HCT116 (cell line): ENCODE measurements at places on chromosomes 16 and 17.

GRCh38 chr16:17460890-17461289 lies 9.9 kb downstream of the XYLT1 start:
- no peak for DNase-seq

DNA sequence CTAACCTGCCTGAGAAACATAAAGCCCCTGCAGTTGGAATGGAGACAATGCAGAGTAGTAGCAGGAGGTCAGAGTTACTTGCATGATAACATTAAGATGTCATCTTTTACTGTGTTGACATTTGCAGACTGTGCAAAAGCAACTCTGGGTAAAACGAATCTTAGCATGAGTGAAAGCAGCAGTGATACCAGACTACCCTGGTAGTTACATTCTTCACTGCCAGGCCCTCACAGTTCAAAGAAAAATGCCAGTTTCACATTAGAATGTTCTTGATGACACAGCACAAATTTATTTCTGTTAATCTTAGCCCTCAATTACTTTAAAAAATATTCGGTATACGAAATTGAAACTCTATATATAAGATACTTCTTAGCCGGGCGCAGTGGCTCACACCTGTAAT lies 12.2 kb downstream of the MPHOSPH6 start:
- no peak for DNase-seq

- no peak for DNase-seq
Measured at GRCh38 chr17:7916808-7917207, 719 bp upstream of the RNF227 start.

- DNase-seq: no peak
Measured at GRCh38 chr16:4680673-4681470, 12.5 kb upstream of the NUDT16L1 start.

GRCh38 chr16:55294129-55294528 lies 29.9 kb upstream of the IRX6 start:
- DNase-seq: no peak

DNA sequence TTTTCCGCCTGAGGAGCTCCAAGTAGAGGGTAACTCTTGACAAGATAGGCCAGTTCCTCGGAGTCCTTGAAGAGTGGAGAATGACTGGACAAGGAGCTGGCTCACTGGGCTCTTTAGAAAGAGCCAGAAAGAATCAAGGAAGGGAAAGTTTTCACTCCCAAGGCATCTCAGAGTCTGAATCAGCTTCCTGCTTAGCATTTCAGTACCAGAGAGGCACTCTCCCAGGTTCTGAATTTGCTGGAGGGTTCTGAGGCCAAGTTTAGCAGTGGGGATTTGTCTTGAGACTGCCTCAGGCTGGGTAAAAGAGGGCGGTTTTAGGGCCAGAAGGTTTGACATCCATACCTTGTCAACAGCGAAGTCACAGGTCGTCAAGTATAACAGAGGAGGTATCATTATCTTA lies 25.5 kb downstream of the GP2 start:
- no peak for DNase-seq
